ENCODE measurements at places on chromosomes 7 and 10. TPM values are rescaled to one million over a fixed set of nuclear protein-coding genes. Genes with fewer than 3 reads are reported as not detected.

GRCh38 chr7:39624442-39624807 is 1.1 kb downstream of the RALA start:
- peak; percentile 32 for DNase-seq

DNA sequence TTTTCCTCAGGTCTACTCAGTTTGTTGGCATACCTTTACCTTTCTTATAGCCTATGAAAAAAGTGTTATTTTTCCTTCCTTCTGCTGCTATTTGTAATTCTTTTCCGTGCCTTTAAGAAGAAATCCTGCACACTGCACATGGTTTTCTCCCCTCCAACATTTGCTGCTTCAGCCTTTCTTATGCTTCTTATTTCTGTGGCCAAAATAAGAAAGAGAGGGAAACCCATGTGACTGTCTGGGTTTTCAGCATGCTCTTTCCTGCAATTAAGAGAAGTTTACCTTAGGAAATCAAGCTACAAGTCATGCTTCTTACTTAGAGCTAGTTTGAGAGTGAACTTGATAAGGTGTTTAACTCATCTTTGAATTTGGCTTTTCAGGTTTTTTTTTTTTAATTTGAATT is 11.0 kb downstream of the TBC1D12 start:
- DNase-seq = no peak

- DNase-seq = no peak
Measured at GRCh38 chr7:30389791-30390190, 88.8 kb downstream of the NOD1 start.

- no peak for DNase-seq
Measured at GRCh38 chr7:71518880-71519279, 386.9 kb downstream of the GALNT17 start.

- no peak for DNase-seq
Measured at GRCh38 chr10:73639286-73639685, 2.0 kb downstream of the MYOZ1 start.

- DNase-seq = no peak
Measured at GRCh38 chr10:129194181-129194870, 272.7 kb upstream of the MGMT start.

DNA sequence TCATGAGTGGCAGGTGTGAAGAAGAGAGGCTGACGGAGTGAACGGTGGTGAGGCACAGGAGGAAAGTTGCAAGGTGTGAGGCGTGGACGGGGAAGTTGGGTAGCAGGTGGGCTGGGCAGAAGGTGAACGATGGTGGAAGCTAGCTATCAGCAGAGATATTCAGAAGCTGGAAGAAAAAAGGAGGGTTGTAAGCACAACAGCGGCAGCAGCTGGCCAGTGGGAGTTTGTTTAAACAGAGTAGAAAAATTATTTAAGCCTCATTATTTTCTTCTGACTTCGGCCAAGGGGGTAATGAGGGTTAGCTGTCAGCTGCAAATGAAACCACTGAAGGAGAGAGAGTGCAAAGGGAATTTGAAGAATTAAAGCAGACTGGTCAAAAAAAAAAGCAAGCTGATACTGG is 62.1 kb upstream of the PRKAR2B start:
- no peak for DNase-seq

DNA sequence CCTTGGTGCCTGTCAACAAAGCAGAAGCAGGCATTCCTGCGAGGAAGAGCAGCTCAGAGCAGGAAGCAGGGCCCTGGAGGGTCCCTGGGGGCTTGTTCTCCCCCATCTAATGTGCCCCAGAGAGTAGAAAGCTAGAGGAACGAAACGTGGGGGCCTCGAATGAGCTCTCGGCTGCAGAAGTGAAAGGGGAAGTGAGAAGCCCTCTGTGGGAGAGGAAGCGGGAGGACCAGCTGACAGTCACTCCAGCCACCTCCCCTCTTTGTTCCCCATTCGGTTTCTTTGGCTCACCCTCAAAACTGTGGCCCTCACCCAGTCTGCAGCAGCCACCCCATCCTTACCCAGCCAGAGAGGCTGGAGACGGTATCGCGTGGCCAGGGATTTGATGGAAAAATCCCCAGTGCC is 25.0 kb downstream of the C10orf105 start:
- DNase-seq = no peak

DNA sequence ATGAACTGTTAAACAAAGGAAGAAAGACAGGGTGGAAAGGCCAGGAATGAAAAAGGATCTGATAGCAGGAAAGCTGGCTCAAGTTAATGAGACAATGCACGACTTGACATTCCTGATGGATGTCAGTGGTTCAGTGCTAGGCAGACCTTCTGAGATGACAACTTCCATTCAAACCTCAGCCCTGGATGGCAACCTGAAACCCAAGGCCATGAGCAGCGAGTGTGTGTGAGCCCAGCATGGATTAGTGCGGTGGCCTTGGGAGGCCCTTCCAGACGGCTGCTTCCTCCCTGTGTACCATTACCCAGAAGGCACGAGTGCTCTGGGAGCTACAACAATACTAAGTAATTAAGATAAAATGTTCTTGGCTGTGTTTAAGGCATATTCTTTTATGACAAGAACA is 18.8 kb downstream of the TRIL start:
- DNase-seq = no peak

GRCh38 chr10:6162589-6163356 is 40.0 kb upstream of the PFKFB3 start:
- DNase-seq = no peak

DNA sequence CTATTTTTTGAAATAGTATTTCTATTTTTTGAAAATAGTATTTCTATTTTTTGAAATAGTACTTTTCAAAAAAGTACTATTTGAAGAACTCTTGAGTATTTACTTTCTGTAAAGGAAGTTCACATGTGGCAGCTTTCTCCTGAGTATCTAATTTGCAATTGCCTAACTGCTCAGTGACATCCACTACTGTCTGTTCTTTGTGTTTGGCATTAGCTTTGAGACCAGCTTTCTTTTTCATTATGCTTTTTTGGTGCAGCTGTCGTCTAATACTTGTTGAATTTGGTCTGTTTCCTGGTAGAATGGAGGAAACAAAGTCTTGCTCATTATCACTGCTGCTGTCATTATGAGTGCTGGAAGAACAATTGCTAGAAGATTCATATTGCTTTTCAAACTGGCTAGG is 99.1 kb downstream of the BMPR1A start:
- DNase-seq = no peak

- no peak for DNase-seq
Measured at GRCh38 chr7:117023325-117023854, 70.1 kb downstream of the ST7 start.

DNA sequence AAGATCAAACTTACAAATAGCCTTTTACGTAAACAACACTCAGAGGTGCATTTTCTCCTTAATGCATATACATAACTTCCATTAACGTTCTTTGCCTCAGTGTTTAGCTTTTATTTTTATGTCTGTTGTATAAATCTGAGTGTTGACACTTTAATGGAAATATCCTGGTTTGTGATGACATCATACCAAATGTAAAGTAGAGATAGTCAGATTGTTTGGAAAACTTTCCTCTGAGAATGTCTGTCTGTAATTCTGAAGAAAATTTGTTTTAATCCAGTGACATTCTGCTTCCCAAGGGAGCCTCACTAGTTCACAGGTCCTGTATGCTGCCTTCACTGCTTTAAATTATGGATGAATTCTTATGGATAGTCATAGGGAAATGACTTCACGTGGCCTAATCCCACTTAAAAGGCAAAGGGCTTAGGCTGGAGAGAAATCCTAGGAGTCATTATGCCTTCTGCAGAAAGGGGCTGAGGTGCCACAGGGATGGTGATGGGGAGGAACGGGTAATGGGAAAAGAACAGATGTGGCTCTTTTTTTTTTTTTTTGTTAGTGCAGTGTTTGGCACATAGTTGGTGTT is 93.2 kb downstream of the DNAJB9 start:
- DNase-seq = no peak

DNA sequence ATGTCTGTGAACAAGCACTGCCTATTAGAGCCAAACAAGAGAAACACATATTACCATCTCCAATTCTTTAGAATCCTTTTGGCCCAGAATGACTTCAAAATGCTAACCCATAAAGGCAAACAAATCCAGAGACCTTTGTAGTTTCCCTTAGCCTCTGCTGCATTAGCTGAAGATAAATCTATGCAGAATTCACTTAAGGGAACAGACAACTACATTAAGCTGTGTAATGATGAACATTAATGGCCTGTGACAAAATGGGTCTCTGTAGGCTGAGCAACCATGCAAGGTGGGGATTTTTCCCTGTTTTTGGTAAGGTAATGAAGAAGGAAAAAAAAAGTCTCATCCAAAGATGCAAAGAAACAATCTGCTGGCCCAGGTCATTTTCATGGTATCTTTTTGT is 411.6 kb downstream of the EXOC4 start:
- DNase-seq = no peak

VWA2 gene
- total RNA-seq = not detected

ZNF117 gene
- total RNA-seq = 2.3 TPM

TMEM130 gene
- 1.1 TPM for total RNA-seq
